Placental pericyte (primary cell): ENCODE measurements at places on chromosomes 4 and X. TPM values are rescaled to one million over a fixed set of nuclear protein-coding genes. Genes with fewer than 3 reads are reported as not detected.

ZNF732 gene
- under 0.01 and 0.44 TPM in 2 replicates for total RNA-seq

PABPC5 gene
- 0.29 TPM in 1 of 2 replicates, not detected in the other for total RNA-seq

GSX2 gene
- total RNA-seq, result not detected in 2 replicates

CT83 gene
- total RNA-seq, result not detected in 2 replicates

MAGEB3 gene
- not detected in 2 replicates for total RNA-seq

EVC gene
- total RNA-seq, result 38.3 and 64.7 TPM in 2 replicates

P2RY10 gene
- not detected in 2 replicates for total RNA-seq

TMEM144 gene
- 2.2 and 4.3 TPM in 2 replicates for total RNA-seq

GASK1B gene
- total RNA-seq, result 22.0 and 53.6 TPM in 2 replicates

HNRNPDL gene
- 104 and 141 TPM in 2 replicates for total RNA-seq

NWD2 gene
- not detected in 2 replicates for total RNA-seq

SPP1 gene
- 1.5 and 4.0 TPM in 2 replicates for total RNA-seq

PCSK1N gene
- not detected in 2 replicates for total RNA-seq
